ENCODE measurements at places on chromosomes 3 and 15.

GRCh38 chr15:48794697-48795134 is 16.2 kb downstream of the CEP152 start:
- DNase-seq, result no peak

DNA sequence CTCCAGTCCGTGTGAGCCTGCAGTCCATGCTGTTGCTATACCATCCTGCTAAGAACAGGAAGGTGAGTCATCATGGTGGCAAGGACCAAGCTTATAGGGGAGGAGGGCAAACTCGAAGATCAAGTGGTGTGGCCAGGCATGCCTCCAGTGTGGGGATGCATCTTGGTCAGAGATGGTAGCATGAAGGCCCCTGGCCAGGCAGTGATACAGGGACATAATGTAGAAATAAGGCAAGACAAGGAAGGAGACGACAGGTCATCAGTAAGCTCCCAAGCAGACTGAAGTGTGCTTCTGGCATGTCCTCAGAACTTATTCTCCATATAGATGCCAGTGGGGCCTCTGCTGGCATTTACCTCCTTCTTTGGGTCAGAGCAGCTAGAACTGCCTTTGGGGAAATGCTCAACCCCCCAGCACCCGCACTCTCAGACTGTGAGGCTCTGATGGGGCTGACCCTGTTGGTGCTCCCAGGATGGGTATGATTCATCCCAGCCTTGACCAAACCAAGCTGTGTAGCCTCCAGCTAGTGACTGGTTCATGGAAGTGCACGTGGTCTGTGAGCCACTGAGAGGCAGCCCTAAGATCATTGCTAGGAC is 52.5 kb upstream of the ATP2B2 start:
- no peak for DNase-seq

- no peak for DNase-seq
Observed at GRCh38 chr15:79816571-79816970, 80.2 kb downstream of the MTHFS start.

- no peak for DNase-seq
Observed at GRCh38 chr15:39628546-39629257, 47.8 kb downstream of the THBS1 start.

DNA sequence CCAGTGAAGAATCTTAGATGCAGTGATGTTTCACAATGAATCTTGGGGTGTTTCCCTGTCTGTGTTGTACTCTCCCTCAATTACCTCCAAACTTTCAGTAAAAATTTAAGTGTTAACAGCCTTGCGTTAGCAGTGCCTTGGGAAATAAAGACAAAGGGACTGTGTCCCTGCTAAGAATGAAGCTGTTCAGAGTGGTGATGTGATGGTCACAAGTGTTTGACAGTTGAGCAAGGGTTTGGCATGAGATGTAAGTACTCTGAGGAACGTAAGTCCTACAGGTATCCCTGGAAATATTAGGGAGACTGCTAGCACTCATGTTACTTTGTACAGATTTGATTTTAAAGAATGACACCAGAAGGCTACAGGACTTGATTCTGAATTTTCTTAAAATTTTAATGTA is 304.3 kb upstream of the DPH6 start:
- DNase-seq, result no peak

- no peak for DNase-seq
Observed at GRCh38 chr15:74245342-74245931, 9.3 kb downstream of the CCDC33 start.

- DNase-seq, result no peak
Observed at GRCh38 chr3:155608228-155608920, 136.5 kb downstream of the PLCH1 start.

GRCh38 chr3:141940194-141940776 is 63.8 kb downstream of the ATP1B3 start:
- DNase-seq, result no peak

- no peak for DNase-seq
Observed at GRCh38 chr15:23823508-23823907, 136.4 kb upstream of the NDN start.

- no peak for DNase-seq
Observed at GRCh38 chr3:124951511-124952281, 17.1 kb upstream of the MUC13 start.

All from effector memory CD4-positive, alpha-beta T cell (primary cell).